M059J (cell line): ENCODE measurements at places on chromosomes 12 and 14.

GRCh38 chr14:93789228-93790130 lies 1.2 kb upstream of the PRIMA1 start:
- no peak for DNase-seq

- peak; percentile 96 for DNase-seq
Measured at GRCh38 chr14:23078692-23079116, 16.2 kb downstream of the ACIN1 start.

DNA sequence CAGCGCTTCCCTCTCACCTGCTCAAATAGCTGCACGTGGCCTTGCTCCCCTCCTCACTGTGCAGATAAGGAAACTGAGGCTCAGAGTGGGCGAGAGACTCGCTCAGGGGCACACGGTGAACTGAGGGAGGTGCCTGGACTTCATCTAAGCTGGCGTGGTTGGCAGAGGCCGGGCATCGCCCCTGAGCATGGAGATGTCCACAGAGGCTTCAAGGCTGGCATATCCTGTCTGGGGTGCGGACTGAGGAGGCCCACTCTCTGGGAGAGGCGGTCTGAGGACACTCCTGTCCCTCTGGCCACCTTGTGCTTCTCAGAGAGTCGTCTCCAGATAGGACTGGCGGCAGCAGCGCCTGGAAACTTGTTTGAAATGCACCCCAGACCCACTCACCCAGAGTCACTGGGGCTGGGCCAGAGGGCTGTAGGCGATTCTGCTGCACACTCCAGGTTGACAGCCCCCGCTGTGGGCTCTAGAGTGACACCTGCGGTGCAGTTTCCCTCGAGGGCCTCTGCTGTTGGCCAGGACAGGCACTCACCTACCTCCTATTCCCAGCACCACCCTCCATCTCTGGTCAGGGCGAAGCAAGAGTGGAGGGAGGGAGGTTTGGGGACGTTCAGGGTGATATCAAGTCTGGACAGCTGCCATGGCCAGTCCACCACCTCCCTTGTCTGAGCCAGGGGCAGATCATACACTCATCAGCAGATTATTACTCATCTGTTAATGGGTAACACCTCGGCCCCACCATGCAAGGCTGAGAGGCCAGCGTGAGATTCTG lies 11.2 kb upstream of the LBHD2 start:
- no peak for DNase-seq

DNA sequence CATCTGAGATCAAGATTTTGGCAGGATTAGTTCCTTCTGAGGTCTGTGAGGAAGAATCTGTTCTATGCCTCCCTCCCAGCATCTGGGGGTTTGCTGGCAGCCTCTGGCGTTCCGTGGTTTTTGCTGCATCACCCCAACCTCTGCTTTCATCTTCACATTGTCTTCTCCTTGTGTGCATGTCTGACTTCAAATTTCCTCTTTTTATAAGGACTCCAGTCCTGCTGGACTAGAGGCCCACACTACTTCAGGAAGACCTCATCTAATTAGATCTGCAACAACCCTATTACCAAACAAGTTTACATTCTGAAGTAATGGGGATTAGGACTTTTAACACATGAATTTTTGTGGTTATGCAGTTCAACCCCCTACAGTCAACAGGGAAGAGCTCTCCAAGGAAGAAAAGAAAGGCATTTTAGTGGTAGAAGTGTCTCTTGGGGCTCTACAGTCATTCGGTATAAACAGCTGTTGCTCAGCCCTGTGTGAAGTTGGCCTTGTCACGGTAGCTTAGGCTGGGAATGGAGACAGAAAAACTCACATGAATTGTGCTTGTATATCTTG lies 89.7 kb downstream of the CAND1 start:
- peak; percentile 77 for DNase-seq

- no peak for DNase-seq
Measured at GRCh38 chr12:67852701-67853100, 136.5 kb upstream of the IFNG-AS1 start.

DNA sequence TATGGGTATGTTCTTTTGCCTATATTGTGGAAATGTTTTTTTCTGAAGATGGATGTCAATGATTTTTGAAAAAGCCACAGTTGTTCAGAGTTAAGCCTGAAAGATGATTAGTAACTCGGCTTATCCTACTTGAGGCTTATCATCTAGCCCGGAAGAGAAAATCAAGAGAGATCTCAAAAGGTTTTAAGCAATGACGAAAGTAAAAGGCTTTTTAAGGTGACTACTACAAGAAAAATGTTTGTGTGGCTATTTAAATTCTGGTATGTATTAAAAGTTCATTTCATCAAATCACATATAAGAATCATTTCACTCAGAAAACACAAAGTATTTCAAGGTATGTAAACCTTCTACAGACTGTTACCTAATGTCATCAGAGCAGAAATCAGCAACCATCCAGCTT lies 40.2 kb downstream of the HEATR5A start:
- no peak for DNase-seq

- DNase-seq: no peak
Measured at GRCh38 chr14:103806805-103807204, 40.6 kb downstream of the PPP1R13B start.

DNA sequence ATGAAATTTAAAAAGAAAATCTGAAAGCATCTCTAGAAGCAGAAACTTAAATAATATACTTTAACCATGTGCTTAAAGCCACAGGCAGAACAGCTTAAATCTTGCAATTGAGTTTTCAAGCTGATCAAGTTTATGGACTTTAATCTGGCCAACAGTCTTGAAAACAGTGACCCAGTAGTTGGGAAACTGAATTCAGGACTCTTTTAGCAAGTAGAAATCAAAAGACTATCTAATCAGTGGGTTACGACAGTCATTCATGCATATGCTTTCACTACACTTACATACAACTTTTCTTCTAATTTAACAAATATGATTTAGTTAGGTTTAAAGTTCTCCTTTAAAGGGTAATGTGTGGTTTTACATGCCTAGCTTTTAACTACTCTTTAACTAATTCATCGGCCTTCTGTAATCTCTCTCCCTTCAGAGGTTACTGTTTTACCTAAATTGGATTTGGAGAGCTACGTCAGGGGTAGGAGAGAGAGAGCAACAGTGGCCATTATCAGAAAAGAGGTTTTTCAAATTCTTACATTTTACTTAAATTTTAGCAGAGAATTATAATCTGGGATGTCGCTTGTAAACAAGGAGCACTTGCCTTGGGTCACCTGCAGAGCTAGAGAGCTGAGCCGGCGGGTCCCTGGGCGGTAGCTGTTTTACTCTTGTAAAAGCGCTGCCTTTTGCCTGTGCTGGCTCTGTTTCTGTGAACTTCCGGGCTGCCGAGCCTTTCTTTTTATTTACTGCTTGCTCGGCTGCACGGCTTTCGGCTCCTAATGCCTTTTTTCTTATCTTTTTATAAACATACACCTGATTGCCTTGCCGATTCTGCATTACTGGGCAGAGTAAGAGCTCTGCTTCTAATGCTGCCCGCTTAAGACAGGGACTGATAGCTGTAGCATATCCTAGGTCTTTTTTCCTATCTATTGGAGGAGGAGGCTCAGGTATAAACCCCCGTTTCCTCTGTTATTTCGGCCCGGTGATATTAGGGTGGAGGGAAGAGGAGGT lies 17.4 kb upstream of the LYZ start:
- DNase-seq: peak; percentile 20

DNA sequence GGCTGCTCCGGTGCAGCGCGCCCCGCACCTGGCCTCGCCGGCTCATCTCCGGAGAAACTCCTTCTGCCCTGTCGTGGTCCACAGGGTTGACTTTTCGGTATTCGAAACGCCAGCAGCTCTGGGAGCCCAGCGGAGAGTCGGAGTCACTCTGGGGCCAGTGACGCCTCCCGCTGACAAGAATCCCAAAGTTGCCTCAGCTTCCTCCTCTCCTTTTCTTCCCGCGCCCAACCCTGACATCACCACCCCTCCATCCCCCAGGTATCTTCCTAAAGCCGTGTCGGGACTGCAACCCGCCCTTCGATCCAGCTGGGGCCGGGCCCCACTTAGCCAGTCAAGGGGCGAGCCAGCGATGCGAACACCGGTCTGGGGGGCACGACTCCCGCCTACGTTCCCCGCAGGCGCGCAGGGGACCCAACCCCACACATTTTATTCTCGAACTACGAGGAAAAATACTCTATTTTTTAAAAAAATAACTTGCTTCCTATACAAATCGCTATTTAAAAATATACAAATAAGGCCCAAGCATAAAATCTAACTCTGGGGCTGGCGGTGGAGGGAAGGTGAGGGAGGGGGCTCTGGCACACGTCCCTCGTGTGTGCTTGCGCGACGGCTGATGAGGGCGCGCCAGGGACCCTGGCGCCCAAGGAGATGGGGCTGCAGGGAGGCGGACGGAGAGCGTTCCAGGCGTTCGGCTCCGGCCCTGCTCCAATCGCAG lies 2.1 kb downstream of the NKX2-8 start:
- DNase-seq: no peak

GRCh38 chr12:2288875-2289274 lies 236.1 kb downstream of the CACNA1C start:
- DNase-seq: peak; percentile 47

- peak; percentile 49 for DNase-seq
Measured at GRCh38 chr12:52331039-52331438, 9.8 kb upstream of the KRT83 start.
